GOT3 (cell line): ENCODE measurements at places on chromosomes 4 and X.

DNA sequence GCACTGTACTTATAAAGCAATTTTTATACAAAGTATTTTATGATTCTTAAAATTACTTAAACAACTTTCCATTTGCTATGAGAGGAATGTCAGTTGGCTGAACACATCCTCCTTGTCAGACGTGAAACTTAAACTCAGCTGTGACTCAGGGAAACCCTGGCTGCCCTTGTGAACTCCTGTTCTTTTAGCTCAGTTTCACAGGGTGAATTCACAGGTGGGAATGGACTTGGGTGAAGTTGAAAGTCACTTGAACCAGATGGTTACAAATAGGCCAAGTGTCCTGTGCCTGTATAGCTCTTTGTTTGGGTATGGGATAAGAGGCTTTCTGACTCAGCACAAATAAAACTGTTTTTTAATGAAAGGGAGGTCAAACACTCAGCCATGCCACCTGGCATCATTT lies 67.4 kb upstream of the FAM47B start:
- no peak for DNase-seq

GRCh38 chrX:126272795-126273497 lies 106.9 kb upstream of the DCAF12L2 start:
- no peak for DNase-seq

DNA sequence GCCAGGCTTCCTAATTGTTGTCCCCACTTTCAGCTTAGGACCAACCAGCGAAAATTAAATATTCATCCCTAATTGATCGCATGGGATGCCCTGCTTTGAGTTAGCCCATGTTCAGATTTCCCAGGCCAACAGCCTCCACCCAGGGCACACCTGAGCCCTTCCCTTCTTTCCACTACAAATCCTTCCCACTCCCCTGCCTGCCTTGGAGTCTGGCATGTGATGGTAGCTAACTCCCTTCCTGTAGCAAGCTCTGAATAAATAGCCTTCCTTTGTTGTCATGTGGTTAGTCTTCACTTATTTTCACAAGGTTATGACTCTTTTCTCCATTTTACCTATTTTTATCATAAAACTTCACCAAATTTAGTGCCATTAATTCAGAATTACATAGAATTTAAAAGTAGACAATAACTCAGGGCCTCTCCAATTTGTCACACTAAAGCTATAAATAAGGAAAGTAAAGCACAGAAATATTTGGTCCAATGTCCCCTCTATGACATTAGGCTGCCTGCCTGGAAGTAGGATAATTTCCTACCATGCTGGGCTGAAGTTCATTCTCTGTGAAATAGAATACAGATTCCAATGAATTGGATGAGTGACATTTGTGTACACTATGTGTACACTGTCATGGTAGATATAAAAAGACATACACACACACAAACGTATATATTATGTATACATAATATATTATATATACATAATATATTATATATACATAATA lies 166.4 kb upstream of the CPEB2 start:
- DNase-seq, result no peak

- no peak for DNase-seq
These were observed 41.5 kb downstream of the REELD1 start for GRCh38 chr4:146255874-146256273.

DNA sequence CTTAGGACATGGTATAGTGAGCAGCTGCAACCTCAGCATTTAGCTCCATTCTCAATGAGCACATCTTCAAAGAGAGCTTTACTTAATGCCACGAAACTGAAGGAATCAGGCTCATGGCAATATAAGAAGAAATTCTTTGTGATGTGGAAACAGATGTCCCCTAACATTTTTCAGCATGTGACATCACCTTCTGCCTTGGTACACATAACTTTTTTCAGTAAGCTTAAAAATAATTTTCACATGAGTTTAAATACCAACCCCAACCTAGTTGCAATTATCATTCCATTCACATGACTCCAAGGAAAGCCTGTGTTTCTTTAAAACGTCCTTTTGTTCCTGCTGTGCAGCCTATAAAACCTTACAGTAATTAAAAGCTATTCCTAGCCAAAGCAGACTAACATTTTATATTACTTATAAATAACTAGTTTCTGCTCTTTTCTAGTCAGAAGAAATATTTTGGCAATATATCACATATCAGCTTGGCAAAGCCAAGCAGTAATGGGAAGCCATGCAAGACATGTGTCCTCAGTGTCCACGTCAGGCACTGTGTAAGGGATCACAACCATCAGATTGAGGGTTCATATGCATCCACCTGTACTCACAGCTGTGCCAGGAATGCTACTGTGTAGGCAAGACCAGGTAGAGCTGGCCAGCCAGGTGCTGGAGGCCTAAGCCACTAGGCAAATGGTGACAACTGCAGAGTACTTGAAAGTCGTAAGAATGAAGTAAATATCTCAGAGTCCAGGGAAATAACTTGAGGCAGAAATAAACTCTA lies 466.6 kb downstream of the INPP4B start:
- DNase-seq, result no peak

GRCh38 chr4:76197971-76198410 lies 15.6 kb downstream of the SCARB2 start:
- DNase-seq, result no peak

- DNase-seq, result no peak
These were observed 123.3 kb downstream of the POU4F2 start for GRCh38 chr4:146762016-146762415.

DNA sequence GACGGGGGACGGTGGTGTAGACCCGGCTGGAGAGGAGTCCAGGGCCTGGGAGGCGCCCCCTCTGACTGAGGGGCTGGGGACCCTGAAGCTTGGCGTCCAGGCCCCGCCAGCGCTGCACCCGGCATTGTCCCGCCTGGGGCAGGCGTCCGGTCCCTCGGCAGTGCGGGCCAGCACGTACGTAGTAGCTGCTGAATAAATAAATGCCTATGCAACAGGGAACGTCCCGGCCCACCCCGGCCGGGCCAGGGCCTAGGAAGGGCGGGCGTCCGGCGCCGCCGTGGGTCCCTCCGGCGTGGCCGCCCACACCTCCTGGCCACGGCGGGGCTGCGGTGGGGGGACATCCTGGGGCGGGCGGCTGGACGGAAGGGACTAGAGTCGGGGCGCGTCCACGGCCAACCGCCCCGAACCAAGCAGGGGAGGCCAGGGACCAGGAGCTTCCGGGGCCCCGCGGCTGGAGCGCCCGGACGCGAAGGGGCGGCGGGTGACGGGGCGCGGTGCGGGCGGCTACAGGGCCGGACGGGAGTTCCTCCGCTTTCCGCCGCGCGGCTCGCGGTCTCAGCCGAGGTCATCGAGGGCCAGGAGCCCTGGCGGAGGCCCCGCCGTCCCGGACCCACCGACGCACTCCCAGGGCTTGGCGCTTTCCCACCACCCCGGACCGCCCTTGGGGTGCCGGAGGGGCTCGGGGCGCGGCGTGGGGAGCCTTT lies 886 bp upstream of the WWC2 start:
- peak; percentile 4 for DNase-seq

DNA sequence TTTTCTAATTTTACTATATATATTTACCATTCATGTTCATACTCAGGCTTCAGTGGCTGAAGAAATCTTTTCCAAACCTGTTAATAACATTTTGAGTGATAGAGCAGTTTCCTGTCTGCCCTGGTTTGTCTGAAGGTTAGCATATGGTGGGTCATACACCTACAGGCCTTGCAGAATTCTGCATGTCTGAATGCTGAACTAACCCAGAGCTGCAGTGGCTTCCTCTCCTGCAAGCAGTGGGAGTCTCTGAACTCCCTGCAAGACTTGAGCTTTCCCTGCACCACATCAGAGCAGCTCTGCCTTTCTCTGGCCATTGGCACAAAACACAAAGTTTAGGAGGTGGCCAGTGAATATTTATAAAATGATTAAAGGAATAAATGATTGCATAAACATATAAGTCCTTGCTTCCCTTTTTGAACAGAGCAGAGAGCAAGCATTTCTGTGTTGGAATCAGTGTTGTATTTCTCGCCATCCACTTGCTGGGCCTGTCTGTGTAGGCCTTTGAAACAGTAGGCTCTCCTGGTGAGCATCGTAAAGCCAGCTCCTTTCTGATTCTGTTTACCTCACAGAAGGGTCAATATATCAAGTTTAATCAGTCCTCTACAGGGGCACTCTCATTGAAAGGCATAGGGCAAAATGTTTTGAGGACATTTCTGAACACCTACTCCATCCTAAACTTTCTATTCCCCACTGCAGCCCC lies 15.0 kb upstream of the UNC5C start:
- no peak for DNase-seq

GRCh38 chr4:10458177-10458576 lies 951 bp upstream of the ZNF518B start:
- DNase-seq, result no peak

DNA sequence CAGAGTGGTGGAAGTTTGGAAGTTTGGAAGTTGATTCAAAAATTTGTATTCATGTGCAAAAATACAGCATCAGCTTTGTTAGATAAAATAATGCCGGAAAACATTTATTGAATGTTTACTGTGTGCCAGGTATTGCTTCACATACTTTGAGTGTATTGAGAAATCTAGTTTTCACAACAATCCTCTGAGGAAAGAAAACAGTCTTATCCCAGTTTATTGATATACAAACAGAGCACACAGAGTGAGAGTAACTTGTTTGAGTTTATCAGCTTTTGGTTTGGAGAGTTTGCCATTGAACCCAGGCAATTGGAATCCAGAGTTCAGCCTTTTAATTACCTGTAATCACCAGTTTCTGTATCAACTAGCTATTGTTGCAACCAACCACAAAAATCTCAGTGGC lies 127.2 kb upstream of the RPS6KA3 start:
- DNase-seq, result no peak

DNA sequence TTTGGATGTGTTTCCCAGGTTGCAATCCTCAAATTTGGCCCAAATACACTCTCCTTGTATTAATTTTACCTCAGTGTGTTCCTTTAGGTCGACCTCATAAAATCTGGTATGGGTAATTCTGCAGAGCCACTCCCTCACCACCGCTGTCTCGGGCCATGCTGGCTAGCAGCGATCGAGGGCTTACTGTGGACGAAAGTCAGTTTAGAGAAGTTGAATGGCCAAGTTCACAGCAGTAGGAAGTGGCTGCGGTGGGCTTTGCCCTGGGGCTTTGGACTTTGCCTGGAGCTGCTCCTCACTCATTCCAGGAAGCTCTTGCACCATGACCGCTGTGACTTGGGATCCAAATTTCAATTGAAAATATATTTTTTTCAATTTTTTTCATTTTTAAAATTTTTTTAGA lies 19.6 kb downstream of the TMEM187 start:
- DNase-seq, result no peak

DNA sequence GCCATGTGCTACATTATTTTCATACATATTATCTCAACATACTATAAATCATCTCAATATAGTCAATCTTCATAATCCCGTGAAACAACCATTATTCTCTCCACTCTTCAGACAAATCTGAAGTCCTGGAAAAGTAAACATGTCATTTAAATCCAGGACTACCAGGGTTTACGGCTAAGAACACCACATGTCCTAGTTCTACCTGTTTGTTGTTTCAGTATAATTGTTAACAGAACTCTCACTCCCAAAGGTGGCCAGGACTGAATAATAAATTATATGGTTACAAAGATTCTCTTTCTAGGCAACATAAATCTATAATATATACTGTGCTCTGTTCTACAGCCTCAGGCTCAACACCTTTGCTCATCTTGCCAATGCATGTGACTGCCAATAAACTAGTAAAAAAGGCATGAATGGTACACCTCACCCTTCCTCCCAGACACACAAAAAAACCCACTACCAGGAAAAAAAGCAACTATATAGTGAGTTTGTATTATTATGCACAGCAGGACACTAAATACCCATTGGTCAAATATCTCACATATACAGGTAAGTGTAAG lies 20.1 kb downstream of the EIF4E start:
- DNase-seq, result no peak

- DNase-seq, result no peak
These were observed 175.2 kb downstream of the AFAP1 start for GRCh38 chr4:7764466-7764865.

DNA sequence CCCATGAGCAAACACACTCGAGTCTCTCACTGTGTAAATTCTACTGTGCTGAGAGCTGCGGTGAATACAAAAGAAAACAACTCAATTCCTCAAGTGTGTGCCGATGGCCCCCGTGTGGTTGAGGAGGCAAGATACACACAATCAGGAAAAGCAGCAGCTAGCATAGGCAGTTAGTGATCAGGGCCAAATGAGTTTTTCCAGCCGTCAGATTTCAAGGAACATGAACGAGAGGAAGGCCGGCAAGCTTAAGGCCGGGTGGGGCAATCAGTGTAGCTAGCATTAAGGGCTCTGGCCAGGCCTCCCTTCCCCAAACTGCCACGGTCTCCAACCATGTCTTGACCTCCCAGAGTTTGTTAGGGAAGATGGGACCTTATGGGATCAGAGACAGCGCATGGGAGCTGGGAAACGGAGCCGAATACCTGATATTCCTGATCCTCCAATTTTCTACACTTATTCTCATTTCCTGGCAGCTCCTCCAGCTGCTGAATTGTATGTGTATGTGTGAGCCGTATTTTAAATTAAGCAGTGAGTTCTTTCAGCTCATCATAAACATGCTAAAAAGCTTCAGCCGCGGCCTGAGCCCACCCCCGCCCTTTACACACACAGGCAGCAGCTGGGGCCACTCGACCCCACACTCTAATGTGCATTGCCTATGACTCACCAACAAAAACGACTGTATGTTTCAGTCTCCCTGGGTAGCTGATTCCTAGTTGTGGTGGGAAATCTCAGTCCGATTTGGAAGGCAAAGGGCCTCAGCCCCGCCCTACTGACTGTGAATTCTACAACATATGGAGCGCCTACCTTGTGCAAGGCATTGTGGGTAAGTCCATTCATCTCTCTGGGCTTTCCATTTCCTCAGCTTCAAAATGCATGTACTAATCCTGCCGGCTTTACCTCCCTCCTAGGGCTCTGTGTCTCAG lies 59.9 kb downstream of the RTL9 start:
- DNase-seq, result no peak

DNA sequence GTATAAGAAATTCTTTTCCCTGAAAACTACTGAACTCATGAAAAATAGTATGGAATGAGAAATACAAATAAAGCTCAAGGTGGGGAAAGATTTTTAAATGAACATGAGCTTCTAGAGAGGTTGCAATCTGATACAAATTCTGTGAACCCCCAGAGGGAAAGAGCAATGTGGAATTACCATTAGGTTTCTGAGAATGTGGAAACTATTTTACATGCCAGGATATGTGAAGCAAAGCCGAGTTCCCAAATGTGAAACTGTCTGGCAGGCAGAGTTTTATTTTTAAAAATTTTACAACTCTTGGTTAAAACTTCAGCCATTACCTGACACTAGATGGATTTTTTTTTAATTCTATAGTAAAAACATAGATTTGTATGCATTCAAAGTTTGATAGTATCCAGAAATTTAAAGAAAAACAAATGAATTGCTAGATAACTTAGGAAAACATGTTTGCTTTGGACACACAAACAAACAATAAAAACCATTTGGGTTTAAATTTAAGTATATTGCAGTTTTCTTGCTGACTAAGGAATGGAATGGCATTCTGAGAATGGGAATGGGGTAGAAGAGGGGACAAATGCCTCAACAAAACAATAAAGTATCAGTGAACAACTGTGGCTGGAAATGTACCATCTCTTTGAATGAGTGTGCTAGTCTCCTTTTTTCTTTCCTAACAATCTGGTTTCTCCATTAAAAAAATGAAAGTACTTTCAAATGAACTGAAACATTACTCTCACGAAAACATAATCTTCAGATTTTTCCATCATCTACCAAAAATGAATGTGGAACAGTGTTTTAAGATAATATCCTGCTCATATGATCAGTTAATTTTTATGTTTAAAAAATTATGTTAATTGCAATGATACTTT lies 99.6 kb downstream of the PCDH18 start:
- no peak for DNase-seq
